ENCODE measurements at places on chromosomes 5 and 9.

GRCh38 chr5:121033334-121033733, 569.2 kb downstream of the PRR16 start:
- no peak for DNase-seq

DNA sequence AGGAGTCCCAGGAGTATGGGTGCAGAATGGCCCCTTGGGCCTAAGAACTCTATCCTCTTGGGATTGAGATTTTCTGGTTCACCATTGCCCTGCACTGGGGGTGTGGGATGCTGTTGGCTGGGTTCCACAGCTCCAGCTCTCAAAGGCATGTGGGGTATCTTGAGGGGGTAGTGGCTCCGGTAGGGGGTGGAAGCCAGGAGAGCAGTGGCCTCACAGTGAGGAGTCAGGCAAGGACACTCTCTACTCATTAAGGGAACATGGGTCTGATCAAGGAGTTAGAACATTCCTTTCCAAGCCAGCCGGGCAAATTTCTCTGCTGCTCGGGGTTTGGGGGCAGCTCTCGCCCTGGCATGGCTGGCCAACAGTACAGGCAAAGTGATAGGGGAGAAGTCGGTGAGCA, 33.0 kb downstream of the LARP1 start:
- DNase-seq: no peak

- no peak for DNase-seq
Measured at GRCh38 chr5:78405829-78406750, 45.7 kb downstream of the SCAMP1 start.

GRCh38 chr5:147321569-147321968, 86.7 kb downstream of the STK32A start:
- no peak for DNase-seq

- no peak for DNase-seq
Measured at GRCh38 chr5:179558932-179559283, 8.6 kb downstream of the RUFY1 start.

DNA sequence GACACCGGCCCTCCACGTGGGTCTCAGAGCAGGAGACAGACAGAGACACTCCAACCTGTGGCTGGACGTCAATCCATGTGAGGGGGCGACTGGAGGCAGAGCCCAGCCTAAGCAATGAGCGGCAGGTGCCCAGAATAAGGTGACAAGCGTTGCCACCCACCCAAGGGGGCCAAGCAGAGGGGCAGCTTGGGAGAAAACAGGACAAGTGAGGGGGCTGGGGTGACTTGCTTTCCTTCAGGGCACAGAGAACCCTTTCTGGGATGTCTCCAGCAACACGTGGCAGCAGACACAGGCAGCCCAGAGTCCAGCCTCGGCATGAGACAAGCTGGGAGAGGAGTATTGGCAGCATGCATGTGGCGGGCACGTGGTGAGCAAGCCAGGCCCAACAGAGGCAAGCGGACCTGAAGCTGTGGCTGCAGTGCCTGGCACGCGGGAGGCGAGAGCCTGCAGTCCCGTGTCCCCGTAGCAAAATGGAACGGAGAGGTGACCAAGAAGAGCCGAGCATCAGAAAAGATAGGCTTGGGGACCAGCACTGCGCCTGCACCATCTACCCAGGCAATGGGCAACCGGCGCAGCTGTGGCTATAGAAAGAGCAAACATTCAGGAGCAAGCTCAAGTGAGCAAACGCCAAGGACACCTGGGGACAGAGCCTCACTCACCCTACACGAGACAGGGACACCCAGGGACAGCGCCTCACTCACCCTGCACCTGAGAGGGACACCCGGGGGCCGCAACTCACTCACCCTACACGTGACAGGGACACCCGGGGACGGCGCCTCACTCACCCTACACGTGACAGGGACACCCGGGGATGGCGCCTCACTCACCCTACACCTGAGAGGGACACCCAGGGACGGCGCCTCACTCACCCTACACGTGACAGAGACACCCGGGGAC, 6.2 kb downstream of the TERT start:
- no peak for DNase-seq

DNA sequence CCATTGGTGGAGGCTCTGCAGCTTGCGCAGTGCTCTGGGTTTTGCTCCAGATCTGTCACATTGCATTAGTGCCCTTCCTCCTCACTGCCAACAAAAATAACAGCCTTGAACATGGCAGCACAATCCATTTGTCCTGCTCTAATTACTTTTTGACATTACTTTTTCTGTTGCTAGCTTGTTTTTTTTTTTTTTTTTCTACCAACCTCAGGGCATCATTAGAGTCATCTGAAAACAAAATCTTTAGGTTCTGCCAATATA, 117.5 kb upstream of the NR5A1 start:
- no peak for DNase-seq

DNA sequence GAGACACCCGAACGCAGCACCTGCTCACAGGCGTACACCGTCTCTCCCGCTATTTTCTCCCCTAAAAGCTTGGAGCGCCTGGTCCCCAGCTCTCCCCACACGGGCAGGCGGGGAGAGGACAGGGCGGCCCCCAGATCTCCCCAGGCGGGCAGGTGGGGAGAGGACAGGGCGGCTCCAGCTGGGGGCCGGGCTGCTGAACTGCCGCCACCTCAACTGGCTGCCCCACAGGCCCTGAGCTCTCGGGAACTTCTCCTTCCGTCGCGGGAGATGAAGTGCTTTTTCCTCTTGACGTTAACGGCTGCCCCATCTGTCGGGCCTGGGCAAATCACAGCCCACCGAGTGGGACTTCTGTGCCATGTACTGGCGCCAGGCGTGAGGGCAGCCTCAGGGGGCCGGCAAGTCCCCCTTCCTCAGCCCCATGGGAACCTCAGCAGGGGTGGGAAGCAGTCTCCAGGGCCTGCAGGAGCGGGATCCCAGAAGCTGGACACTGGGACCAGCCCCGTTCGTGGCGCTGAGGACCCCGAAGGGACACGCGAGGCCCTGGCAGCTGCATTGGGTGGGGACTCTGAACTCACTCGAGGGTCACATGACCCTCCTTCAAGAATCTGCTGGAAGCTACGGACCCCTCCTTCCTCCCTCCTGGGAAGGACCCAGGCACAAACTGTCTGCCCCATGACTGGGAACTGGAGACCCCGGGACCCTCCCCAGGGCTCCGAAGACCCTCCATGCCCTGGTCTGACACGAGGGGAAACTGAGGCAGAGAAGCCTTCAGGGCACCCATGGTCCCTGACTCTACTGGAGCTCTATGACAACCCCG, 5.7 kb upstream of the EGFL7 start:
- DNase-seq: no peak

GRCh38 chr9:136083558-136084062, 11.5 kb downstream of the NACC2 start:
- no peak for DNase-seq

DNA sequence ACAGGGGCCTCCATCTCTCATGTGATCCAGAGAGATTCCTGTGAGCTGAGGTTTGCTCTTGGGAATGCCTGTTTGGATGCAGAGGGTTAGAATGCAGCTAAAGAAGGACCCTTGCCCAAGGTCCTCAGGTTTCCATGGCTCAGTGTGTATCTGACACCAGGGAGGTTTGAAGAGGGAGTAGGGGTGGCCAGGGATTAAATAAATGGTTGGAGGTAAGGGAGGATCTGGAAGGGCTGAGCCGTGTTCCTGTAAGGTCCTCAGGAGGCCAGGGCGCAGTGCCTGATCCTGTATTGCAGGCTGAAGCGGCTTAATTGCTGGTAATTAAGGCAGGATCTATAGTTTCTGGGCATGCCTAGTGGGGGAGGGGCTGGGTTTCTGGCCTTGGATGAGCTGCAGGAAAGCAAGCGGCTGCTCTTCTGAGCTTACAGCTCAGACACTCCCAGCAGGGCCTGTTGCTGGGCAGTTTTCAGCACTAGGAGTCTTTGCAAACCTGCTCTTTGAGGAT, 41.5 kb upstream of the MAP1B start:
- no peak for DNase-seq

GRCh38 chr9:16310278-16311110, 560.0 kb downstream of the BNC2 start:
- no peak for DNase-seq

GRCh38 chr5:75546830-75547229, 35.1 kb downstream of the POLK start:
- DNase-seq: no peak

GRCh38 chr5:150000990-150001659, 586 bp downstream of the HMGXB3 start:
- peak; percentile 35 for DNase-seq
